ENCODE measurements at places on chromosomes 5 and 9. TPM values are rescaled to one million over a fixed set of nuclear protein-coding genes. Genes with fewer than 3 reads are reported as not detected.

SAPCD2 gene
- total RNA-seq: 15.1 TPM

SPARC gene
- 55.2 TPM for total RNA-seq

TAF11L6 gene
- total RNA-seq: not detected

GOLM1 gene
- total RNA-seq: 112 TPM

SARDH gene
- total RNA-seq: 4.2 TPM

SLC6A3 gene
- total RNA-seq: not detected

LIX1 gene
- total RNA-seq: 0.31 TPM

DNA sequence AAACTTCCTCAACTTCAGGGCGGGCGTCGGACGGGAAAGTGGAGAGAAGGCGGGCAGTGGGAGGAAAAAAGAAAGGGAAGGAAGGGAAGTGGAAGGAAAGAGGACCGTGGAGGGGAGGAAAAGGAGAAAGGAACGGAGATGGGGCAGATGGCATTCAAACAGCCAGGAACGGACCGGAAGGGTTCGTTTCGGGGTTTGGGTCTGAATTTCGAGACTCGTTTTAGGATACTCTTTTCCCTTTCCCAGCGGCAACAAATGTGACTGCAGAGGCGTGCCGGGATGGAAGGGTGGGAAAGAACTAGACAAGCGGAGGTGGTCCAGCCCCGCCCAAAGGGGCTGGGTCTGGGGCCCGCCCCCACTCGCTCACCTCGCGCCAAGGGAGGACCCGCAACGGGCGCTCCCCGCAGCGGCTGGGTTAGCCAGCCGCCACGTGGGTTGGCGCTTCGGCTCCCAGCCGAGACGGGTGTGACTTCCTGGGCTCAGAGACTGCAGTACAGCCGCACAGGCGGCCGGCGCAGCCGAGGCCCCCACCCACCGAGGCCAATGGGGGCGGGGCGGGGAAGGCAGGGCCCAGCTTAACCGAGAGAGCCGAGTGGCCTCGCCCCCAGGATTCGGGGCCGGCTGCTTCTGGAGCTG, 2.7 kb downstream of the VCAN start:
- peak; percentile 63 for DNase-seq

DNA sequence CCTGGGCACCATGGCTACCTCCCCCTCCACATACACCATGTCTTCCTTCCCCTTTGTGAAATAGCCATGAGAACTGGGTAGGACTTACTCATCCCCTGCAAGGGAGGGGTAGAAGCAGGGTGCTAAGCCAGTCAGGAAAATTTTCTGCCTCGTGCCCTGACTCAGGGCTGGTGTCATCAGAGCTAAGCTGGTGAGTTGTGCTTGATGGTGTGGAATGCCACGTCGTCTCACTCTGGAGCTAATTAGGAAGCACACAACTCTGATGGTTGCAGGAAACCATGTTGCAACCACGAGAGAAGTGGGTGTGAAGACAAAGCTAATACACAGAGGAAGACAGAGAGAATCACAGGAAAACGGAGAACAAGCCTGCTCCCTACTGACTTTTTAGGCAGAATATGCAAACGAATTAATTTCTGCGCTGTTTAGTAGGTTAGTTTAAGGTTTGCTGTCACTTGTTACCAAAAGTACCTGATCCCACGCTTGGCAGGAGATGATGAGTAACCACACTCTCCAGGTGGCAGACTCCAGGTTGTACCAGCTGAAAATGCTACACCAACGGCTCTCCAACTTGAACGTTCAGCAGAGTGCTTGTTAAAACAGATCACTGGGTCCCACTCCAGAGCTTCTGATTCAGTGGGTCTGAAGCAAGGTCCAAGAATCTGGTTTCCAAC, 54.5 kb downstream of the STK10 start:
- DNase-seq: no peak

- no peak for DNase-seq
Measured at GRCh38 chr9:110083866-110084265, 124.1 kb downstream of the C9orf152 start.

DNA sequence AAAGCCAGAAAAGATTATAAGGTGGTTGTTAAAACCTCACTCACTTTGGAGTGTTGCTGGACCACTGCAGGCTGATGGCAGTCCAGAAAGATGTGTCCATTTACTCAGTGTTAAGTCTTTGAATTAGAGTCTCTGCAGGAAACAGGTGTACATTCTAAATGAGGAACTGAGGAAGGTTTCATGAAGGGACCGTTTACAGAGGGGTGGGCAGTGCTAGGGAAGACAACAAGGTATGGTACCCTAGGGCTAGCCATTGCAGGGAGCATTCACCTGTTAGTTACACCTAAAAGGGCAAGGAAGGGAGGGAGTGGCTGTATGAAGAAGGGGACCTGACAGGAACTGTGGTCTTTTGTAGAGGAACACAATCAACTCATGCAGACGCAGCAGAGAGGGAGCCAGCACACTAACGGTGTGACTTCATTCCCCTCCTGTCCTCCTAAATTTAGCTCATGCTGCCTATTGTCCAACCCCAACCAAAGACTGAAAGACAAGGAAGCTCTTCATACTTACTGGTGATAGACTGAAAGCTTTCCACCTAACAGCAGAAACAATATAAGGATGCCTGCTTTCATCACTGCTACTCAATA, 32.2 kb upstream of the PAX5 start:
- DNase-seq: no peak

- DNase-seq: no peak
Measured at GRCh38 chr9:98045234-98046179, 11.0 kb upstream of the NANS start.

GRCh38 chr5:35047785-35048404, at the start of gene AGXT2:
AGXT2 (minus strand) TSS chr5:35047949; CDS start chr5:35047892, 57 bp downstream.
- no peak for DNase-seq

GRCh38 chr9:92048924-92049625, 66.1 kb downstream of the SPTLC1 start:
- no peak for DNase-seq

GRCh38 chr9:5988265-5988664, 27.2 kb downstream of the RANBP6 start:
- DNase-seq: no peak

DNA sequence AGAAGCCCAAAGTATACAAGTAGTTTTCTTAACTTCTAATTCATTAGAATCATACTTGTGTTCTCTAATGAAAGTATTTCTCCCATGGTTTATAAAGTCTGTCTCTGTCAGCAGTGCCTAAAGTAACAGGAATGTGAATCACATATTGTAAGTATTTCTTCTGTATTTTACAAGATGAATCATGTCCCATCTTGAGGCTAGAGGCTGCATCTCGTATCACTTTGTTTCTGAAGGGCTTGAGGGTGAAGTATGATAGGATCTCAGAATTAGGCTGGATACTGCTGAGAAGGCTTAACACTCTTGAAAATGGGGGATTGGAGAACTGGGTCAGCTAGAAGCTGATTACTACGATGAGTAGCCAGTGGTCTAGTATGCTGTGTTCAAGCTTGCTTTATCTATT, 242.2 kb upstream of the ACTBL2 start:
- DNase-seq: no peak

DNA sequence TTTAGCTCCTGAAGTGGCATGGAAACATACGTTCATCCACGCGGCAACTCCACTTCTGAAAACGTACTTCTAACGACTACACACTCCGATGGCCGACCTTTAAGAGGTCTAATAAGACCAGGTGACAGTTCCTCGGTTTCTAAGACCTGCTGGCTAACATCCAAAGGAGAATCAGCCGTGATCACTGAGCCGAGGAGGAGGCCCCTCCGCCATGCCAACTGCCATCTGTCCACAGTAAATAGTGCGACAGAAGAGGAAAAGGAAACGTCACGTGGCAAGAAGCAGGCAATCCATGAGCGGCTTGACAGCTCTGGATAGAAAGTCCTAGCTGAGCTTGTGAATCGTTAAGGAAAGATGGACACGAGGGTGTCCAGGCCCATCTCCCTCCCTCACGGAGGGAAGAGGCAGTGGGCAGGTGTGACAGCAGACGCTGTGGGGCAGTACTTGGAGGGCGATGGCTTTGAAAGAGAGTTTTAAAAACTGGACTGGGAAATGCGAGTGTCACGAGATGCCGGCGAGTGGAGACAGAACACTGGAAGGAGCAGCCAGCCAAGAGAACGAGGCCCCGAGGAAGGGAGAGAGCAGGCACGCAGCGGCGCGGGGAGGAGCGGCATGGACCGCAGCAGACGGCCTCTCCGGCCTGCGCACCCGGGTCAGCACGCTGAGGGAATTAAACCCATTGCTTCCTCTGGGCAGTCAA, 66.7 kb upstream of the TBC1D9B start:
- DNase-seq: no peak

DNA sequence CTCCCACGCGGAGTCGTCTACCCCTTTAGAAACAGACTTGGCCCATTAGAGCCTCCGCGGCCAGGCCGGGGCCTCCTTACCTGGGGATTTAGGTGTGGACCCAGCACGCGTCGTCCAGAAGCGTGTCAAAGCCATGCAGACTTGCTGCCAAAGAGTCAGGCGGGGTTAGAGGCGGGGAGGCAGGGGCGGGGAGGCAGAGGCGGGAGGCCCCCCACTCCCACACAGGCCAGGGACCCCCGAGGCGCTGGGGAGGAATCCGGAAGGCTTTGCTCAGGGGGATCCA, 47.1 kb downstream of the HABP4 start:
- DNase-seq: no peak

DNA sequence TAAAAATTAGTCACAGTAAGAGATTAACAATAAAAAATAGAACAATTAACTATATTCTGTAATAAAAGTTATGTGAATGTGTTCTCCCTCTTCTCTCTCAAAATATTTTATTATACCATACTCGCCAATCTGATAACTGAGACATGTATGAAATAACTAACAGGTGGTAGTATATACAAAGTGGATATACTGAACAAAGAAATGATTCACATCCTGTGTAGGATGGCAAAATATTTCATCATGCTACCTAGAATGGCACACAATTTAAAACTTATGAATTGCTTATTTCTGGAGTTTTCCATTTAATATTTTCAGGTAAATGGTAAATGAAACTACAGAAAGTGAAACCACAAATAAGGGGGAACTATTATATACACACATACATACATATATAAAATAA, 152.5 kb downstream of the RNF180 start:
- no peak for DNase-seq

GRCh38 chr5:173512637-173513435, 103.6 kb downstream of the BOD1 start:
- no peak for DNase-seq

DNA sequence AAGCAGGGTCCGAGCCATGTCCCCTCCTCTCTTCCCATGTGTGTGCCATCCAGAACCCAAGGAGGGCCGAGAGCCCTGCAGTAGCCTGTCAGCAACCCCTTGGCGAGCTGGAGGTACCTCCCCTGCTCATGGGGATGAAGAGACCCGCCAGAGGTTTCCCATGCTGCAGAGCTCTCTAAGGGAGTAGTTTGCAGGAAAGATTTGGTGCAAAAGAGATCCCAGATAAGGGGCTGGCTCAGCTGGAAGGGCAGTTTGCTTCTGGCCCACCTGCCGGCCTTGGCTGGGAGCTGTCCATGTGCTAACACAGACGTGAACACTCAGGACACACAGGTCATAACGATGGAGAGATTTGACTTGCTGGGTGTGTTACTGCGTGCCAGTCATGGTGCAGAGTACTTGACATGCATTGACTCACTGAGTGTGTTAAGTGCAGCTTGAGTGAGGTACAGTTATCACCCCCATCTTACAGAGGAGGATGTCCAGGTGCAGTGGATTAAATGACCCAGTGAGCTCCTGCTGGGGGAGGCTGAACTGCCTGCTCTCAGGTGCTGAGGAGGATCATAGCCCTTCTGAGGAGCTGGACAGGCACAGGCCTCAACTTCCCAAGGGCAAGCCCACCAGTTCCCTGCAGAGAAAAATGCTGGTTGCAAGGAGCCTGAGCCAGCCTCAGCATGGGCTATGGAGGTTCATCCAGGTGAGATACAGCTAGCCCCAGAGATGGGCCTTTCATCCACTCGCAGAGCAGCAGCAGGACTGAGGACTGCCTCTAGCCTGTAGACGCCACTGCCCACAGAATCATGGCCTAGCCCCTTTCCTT, 6.3 kb upstream of the SLC25A48 start:
- DNase-seq: no peak

- no peak for DNase-seq
Measured at GRCh38 chr5:160523502-160524163, 102.0 kb downstream of the PTTG1 start.

DNA sequence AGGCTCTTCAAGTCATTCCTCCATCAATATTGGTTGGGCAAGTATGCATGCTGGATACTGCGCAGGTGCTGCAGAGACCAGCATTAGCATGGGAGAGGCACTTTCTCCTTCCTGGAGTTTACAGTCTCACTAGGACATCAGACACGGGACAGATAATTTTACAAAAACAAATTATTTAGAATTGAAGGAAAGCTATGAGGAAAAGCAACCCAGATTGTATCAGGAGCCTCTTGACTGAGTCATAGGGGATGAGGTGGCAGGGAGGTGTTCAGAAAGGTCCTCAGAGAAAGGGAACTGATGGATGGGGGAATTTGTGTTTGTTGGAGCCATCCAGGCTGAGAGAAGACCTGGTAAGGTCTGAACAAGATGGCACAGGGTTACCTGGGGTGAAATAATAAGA, 24.5 kb upstream of the RAB14 start:
- no peak for DNase-seq

GRCh38 chr5:2658447-2658846, 93.0 kb downstream of the IRX2 start:
- DNase-seq: no peak

GRCh38 chr9:89564346-89564878, 40.4 kb upstream of the GADD45G start:
- no peak for DNase-seq

Data from progenitor cell of endocrine pancreas (in vitro differentiated cells).